ENCODE measurements at places on chromosomes 4 and X. TPM values are rescaled to one million over a fixed set of nuclear protein-coding genes. Genes with fewer than 3 reads are reported as not detected.

DNA sequence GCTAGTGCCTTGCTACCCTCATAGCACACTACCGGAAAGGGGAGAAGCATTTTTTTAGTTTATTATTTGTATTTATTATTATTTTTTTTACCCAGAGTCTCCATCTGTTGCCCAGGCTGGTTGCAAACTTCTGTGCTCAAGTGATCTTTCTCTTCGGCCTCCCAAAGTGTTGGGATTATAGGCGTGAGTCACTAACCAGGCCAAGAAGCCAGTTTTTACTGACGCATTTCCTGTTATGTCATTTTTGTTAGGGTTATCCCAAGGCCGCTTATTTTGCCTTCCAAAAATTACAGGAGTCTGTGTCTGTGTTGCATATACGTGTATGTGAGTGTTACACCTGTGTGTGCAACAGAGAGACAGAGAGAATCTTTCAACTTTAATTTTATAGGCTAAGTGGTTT, 404.5 kb downstream of the GBA3 start:
- DNase-seq: no peak

- DNase-seq: peak; percentile 57
Observed at GRCh38 chr4:4575284-4576211, 33.7 kb upstream of the STX18 start.

GRCh38 chr4:40255393-40256281, 58.8 kb downstream of the RHOH start:
- no peak for DNase-seq

- no peak for DNase-seq
Observed at GRCh38 chrX:107556967-107557366, 71.3 kb upstream of the PRPS1 start.

GRCh38 chr4:5545271-5545670, 163.1 kb downstream of the EVC2 start:
- DNase-seq: no peak

GRCh38 chr4:636628-637159, 11.3 kb downstream of the PDE6B start:
- DNase-seq: no peak

DNA sequence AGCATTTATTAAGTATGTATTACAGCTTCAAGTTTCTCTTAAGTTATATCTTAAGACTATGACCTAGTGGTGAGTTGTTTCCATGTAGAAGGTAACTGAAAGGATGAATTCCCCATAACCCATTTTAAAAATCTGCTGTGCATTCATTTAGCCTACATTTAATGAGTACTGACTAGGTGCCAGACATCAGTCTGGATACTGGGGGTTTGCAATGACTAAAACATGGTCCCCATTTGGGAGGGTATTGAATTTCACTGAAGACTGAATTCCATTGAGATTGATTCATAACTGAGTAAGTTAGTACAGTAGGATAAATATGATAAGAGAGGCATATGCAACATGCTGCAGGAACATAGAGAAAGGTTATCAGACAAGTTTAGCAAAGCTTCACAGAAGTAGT, 241.5 kb downstream of the FRAS1 start:
- DNase-seq: no peak

- DNase-seq: no peak
Observed at GRCh38 chrX:71081330-71082123, 13.4 kb upstream of the SNX12 start.

DNA sequence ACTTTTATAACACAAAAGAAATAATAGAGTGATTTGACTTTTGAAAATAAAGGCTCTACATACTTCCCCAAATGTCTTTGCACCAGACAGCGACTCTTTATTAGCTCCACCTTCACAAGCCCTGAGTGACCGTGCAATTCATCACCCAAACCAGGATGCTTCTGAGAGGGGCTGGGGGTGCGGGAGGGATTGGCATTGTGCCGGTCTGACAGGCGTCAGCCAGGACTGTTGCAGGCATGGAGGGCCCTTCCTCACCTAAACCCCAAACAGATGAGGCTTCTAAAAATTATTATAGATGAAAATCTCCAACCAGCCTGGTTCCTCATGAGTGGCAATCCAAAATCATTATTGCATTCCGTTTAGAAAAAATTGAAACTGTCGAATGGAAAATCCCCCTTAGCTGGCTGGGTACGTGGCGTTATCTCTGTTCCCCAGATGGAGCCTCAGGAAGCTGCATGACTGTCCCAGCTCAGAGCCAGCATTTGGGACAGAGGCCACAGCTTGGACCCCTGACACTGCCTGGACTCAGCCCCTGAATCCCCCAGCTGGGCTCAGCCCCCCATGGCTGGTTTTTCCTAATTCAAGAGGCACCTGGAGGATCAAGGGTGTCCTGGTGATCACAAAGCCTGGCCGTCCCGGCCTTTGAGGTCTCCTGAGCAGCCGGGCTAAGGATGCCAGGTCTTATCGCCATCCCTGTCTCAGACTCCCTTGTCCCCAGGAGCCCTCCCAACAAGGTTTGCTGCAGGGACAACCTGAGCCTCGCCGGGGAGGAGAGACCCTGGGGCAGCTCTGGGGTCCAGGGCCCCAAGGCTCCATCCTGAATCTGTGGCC, 60.4 kb downstream of the SORCS2 start:
- DNase-seq: no peak

DNA sequence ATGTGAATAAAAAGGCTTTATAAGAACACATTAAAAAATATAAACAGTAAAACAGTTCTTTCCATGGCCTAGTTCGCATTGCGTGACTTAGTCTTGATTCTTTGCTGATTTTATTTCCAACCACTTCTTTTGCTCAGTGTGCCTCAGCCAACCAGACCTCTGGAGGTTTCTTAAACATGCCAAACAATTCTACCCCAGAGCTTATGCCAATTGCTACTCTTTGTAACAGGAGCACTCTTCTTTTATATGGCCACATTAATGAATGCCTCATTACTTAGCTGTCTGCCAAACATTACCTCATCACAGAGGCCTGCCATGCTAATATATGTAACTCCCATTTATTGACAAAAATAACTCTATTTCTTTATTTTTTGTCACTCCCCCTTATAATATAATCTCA, 202.3 kb downstream of the NDST4 start:
- no peak for DNase-seq

- DNase-seq: no peak
Observed at GRCh38 chr4:7759216-7759615, 180.4 kb downstream of the AFAP1 start.

DNA sequence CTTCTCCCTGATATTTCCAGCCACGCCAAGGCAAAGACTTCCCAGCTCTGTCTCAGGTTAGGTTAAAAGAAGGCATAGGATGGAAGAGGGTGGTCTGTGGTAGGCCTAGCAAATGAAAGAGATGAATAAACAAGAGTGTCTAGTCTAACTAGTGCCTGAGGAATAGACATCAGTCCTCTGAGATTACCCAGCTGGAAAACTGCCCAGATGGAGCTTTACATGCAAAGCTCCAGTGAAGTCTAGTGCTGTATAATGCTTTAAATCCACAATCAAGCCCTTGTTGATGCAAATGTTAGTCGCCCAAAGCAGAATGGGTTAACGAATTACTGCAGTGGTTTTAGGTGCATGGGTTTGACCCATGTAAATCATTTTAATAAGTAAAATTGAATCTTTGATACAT, 24.8 kb upstream of the GUCY1B1 start:
- DNase-seq: no peak

DNA sequence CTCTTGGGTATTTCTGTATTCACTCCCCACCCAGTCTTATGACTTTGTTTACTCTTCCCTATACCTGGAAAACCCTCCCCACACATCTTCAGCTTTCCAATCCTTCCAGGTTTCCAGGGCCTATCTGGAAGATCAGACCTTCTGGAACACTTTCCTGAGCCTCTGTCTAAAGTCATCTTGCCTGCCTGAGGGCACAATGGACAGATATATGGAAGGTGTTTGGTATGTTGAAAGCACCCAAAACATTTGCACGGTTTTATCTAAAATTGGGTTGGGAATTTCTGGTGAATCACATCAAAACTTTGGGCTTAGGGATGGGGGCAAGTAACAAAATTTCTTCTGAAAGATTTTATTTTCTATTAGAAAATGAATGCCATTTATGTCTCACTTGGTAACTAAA, 16.0 kb downstream of the CLDN2 start:
- DNase-seq: no peak

- DNase-seq: no peak
Observed at GRCh38 chr4:122635205-122635604, 14.3 kb upstream of the IL21 start.

DNA sequence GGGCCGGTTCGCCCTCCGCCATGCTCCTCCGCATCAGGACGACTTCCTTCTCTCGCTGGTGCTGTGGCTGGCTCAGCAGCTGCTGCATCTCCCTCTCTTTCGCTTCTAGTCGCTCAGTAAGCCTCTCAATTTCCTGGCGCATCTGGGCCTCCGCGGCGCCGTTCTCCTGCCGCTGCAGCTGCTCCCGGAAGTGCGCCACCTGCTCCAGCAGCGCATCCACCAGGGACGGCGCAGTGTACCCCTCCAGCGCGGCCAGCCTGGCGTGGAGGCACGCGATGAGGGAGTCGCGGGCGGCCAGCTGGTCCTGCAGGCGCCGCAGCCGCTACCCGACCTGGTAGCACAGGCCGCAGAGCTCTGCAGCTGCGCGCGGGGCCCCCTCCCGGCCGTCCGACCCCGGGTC, 97.4 kb upstream of the MED14 start:
- no peak for DNase-seq

DNA sequence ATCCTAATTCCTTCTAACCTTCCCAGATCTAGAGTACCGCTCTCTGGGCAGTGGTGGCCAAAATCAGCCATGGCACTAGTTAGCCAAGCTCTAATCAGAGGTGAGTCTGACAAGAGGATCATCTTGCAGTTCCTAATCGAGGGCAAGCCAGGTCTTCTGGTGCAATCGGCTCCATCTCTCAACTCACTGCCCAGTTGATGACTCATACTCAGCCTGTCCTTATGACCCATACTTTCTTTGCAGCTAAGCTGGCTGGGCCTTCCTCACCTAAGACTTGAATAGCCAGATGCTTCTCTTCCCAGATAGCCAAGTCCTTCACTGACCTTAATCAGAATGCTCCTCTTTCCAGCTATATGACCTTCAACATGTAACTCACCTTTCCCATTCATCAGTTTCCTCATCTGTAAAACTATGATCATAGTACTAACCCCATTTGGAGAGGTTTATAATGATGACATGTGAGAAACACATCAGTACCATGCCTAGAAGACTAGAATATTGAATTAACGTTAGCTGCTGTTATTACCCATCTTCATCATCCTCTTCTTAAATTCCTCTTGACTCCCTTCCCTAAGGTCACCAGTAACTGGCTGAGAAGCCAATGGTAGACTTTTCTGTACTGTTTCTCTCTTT, 57.1 kb downstream of the RELL1 start:
- DNase-seq: peak; percentile 46

DNA sequence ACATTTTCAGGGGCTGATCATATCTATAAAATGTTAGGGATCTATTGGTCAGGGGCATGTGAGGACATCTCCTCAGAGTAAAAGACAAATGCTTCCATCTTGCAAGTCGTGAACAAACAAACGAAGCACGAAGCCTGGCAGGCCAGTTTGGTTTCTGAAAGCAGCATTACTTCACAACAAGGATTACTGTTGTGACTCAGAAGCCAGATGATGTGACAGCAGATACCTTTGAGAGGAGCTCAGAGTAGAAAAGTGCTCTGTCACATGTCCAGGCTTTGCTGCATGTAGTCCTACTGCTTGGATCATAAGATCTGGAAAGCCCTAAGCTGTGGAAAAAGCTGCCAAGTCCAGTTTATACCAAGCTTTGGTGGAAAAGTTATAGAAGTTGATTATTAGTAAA, 1827.2 kb downstream of the ARAP2 start:
- no peak for DNase-seq

- DNase-seq: no peak
Observed at GRCh38 chr4:170093973-170094535, 4.3 kb upstream of the AADAT start.

- DNase-seq: no peak
Observed at GRCh38 chr4:153528705-153529485, 62.7 kb downstream of the TMEM131L start.

DNA sequence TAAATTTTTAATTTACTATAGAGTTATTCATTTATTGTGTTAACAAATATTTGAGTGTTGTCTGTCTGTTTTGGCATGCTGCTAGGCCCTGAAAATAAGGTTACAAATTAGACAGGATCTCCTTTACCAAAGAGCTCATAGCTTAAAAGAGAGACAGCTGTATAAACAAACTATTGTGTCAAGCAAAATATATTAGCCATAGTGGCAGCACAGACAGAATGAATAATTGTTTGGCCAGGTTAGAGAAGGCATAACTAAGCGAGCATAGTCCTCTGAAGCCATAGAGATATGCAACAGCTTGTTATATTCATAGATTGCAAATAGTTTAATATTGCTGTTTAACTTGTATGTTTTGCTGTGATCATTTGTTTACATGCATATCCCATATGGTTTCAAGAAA, 66.7 kb upstream of the NDUFC1 start:
- DNase-seq: no peak

DNA sequence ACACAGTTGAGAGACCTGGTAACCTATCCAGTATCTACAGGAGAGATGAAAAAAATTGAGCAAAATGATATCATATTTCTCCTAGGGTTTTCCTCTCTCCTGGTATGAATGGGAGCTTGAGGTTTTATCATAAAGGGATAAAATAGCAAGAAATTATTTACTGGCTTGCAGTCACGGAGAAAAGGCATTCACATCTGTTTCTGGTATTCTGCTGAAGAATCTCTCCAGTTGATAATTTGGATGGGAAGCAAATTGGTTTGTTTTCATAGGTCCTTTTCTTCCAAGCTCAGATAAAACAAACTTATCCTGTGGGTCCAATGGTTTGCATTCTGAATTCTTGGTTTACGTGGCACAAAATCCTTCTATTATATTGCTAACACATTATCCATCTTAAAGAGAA, 83.1 kb upstream of the GYPA start:
- no peak for DNase-seq

GRCh38 chrX:145041486-145041885, 205.8 kb upstream of the SPANXN1 start:
- no peak for DNase-seq

DNA sequence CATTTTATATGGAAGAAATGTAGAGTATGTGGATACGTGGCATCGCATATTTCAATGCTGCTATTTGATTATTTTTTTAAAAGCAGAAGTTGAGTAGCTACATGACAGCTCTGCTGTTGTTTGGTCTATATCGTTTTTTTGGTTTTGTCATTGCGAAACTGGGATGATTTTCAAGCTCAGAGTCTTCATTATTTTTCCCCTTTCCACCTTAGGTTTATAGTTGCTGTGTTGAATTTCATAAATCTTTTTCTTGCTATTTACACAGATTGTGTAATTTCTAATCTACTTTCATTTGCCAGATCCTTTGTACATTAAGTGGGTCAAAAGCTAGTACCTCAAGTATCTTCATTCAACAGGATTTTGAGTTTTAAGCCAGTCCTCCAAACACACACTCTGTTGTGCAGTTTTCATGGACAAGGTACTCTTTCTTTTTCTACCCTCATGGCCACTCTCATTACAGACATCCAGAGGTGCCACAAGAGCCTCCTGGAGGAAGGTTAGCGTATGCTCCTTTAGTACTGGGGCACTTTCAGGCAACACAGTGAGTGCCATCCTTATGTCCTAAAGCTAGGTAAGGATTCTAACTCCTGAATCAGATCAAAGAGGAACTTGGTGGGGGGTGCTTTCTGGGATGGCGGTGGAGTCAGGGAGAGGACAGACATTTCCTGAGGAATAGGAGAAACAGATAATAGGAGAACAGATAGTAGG, 123.2 kb downstream of the FHIP1A start:
- DNase-seq: no peak

LIMCH1 gene
- 24.1 TPM for total RNA-seq

SMIM10 gene
- 1.0 TPM for total RNA-seq

GPR119 gene
- total RNA-seq: 15.2 TPM

TEX13B gene
- not detected for total RNA-seq

CYP2U1 gene
- total RNA-seq: 5.7 TPM

TMPRSS11A gene
- total RNA-seq: not detected

SSX1 gene
- total RNA-seq: not detected

VSIG1 gene
- 2.6 TPM for total RNA-seq

SPANXA2 gene
- not detected for total RNA-seq

NSG1 gene
- total RNA-seq: 0.78 TPM

Data from body of pancreas (tissue), 4 donors.